ENCODE measurements at places on chromosomes 2 and 18. TPM values are rescaled to one million over a fixed set of nuclear protein-coding genes. Genes with fewer than 3 reads are reported as not detected.

TRIM43 gene
- 0.25 TPM for total RNA-seq

CHST9 gene
- not detected for total RNA-seq

UGT1A5 gene
- not detected for total RNA-seq

EIF2AK2 gene
- 30.8 TPM for total RNA-seq

TNFAIP6 gene
- total RNA-seq: not detected

SLC35F5 gene
- 39.6 TPM for total RNA-seq

GCG gene
- not detected for total RNA-seq

VRK2 gene
- 20.5 TPM for total RNA-seq

EHD3 gene
- 2.0 TPM for total RNA-seq

CTAGE1 gene
- not detected for total RNA-seq

RBKS gene
- total RNA-seq: 1.8 TPM

GRCh38 chr2:108573061-108573460 is 38.8 kb downstream of the LIMS1 start:
- no peak overlapping the region for H3K27ac ChIP-seq
- no peak for DNase-seq
- no peaks in the 10 kb centered on the region for H3K36me3 ChIP-seq

- peak overlapping the region; percentile 96 for H3K27ac ChIP-seq
- peaks cover 4% of the 10 kb centered on the region for H3K27me3 ChIP-seq
- no peak for DNase-seq
- peaks cover 29% of the 10 kb centered on the region for H3K4me1 ChIP-seq
- H3K36me3 ChIP-seq: peaks cover 4% of the 10 kb centered on the region
Measured at GRCh38 chr2:152176113-152176714, 651 bp upstream of the STAM2 start.

- peak overlapping the region; percentile 90 for H3K4me3 ChIP-seq
- H3K4me1 ChIP-seq: peaks cover 29% of the 10 kb centered on the region
- DNase-seq: no peak
- H3K27ac ChIP-seq: peak overlapping the region; percentile 94
Measured at GRCh38 chr2:238290091-238290509, 1.7 kb upstream of the PER2 start.

- H3K27ac ChIP-seq: no peak overlapping the region
- no peak for DNase-seq
- no peak overlapping the region for H3K4me3 ChIP-seq
- no peaks in the 10 kb centered on the region for H3K4me1 ChIP-seq
- H3K36me3 ChIP-seq: no peaks in the 10 kb centered on the region
Measured at GRCh38 chr18:68791801-68792200, 6.1 kb upstream of the CCDC102B start.

- peaks cover 6% of the 10 kb centered on the region for H3K4me1 ChIP-seq
- H3K27me3 ChIP-seq: peaks cover 13% of the 10 kb centered on the region
- H3K27ac ChIP-seq: no peak overlapping the region
- H3K36me3 ChIP-seq: no peaks in the 10 kb centered on the region
- no peak overlapping the region for H3K4me3 ChIP-seq
Measured at GRCh38 chr2:37838541-37839167, 86.4 kb upstream of the RMDN2 start.

DNA sequence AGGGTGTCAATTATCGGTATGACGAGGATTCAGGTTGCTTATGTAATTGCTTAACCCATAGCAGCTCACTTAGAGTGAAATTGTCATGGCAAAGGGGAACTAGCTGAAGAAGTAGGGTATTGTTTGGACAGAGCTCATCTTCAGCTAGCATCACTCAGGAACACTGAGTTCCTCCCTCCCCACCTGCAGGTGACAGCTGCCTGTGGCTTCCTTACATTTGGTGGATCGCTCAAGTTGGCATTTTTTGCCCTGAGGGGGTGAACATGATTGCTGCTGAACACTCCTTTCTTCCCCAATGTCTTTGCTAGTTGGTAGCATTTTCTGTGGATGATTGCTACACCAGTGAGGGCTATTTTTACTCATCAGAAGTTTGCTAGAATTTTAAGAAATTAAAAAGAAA is 86.7 kb upstream of the THUMPD2 start:
- H3K4me3 ChIP-seq: no peak overlapping the region
- DNase-seq: no peak
- H3K27ac ChIP-seq: no peak overlapping the region
- no peaks in the 10 kb centered on the region for H3K36me3 ChIP-seq
- H3K27me3 ChIP-seq: no peaks in the 10 kb centered on the region

- H3K27ac ChIP-seq: no peak overlapping the region
- no peak for DNase-seq
- H3K4me3 ChIP-seq: no peak overlapping the region
Measured at GRCh38 chr2:235460548-235461047, 33.2 kb upstream of the AGAP1 start.

DNA sequence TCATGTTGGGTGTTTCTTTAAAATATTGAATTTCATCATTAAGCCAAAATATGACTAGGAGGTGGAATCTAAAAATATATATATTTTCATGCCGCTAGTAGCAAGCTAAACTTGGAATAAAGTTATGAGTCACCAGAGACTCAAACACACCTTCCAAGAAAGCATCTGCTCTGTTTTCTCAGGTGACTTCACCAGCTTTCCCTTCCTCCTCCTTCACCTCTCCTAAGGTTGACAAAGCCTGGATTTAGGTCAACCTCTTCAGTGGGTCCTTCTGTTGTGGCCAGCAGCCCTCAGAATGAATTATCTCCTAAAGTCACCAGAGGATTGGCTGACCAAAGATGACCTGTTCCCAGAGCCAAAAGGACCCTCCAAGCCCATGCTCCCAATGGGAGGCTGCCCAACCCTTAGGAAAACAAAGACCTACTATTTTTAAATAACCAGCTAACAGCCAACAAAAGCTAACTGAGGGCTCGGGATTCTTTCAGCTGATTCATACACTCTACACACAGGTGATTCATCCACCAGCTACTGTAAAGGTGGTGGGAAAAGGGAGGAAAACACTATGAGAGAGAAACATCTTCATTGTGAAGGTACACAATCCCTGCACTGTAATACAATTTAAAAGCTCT is 113.9 kb downstream of the MYO5B start:
- H3K36me3 ChIP-seq: no peaks in the 10 kb centered on the region
- no peak overlapping the region for H3K27ac ChIP-seq

DNA sequence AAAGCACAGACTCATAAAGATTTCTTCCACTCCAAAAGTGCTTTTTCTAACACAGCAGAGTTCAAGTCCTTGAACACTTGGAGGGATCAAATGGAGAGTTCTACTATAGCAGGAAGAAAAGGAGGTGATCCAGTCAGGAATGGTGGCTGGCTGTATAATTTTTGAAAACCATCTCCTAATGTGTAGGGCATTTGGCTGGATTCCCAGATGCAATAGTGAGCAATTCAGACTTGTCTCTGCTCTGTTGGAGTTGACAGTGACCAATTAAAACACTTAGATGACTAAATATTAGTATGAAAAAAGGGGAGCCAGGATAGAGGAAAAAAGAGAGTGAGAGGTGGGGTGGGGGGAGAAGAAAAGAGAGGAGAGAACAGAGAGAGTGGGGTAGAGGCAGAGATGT is 5.3 kb upstream of the G6PC2 start:
- DNase-seq: no peak
- H3K4me3 ChIP-seq: no peak overlapping the region
- H3K36me3 ChIP-seq: no peaks in the 10 kb centered on the region
- no peak overlapping the region for H3K27ac ChIP-seq

GRCh38 chr2:135182601-135183000 is 130.5 kb downstream of the RAB3GAP1 start:
- no peaks in the 10 kb centered on the region for H3K27me3 ChIP-seq
- H3K36me3 ChIP-seq: peaks cover 2% of the 10 kb centered on the region
- no peak for DNase-seq
- no peak overlapping the region for H3K27ac ChIP-seq

GRCh38 chr2:68993660-68994059 is 19.2 kb downstream of the GKN1 start:
- no peak overlapping the region for H3K4me3 ChIP-seq
- no peaks in the 10 kb centered on the region for H3K36me3 ChIP-seq
- no peak for DNase-seq

DNA sequence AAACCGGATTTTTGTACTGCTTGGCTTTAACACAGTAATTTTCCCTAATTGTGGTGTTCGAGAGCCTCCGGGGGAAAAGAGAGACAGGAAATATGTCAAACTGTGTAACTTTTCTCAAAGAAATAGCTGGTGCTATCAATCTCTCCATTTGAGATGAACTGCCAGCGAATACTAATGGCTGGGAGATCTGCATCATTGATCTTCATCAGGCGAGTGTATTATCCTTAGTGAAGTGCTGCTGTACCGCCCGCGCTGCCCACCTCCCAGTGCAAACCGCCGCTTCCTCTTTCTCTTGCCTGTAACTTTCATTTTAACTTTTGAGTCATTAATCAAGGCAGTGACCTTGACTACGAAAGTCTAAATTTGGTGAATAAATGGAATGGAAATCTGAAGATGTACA is 246.1 kb upstream of the ST6GAL2 start:
- H3K4me1 ChIP-seq: no peaks in the 10 kb centered on the region
- no peak overlapping the region for H3K27ac ChIP-seq
- no peak for DNase-seq
- H3K4me3 ChIP-seq: no peak overlapping the region
- no peaks in the 10 kb centered on the region for H3K36me3 ChIP-seq

- no peak overlapping the region for H3K27ac ChIP-seq
- no peak overlapping the region for H3K4me3 ChIP-seq
- H3K27me3 ChIP-seq: no peaks in the 10 kb centered on the region
- no peak for DNase-seq
Measured at GRCh38 chr2:122737429-122738077, 982.1 kb downstream of the TSN start.

- no peak for DNase-seq
- H3K27me3 ChIP-seq: no peaks in the 10 kb centered on the region
- peaks cover 6% of the 10 kb centered on the region for H3K36me3 ChIP-seq
- H3K27ac ChIP-seq: no peak overlapping the region
Measured at GRCh38 chr2:134348760-134349159, 94.9 kb downstream of the MGAT5 start.

DNA sequence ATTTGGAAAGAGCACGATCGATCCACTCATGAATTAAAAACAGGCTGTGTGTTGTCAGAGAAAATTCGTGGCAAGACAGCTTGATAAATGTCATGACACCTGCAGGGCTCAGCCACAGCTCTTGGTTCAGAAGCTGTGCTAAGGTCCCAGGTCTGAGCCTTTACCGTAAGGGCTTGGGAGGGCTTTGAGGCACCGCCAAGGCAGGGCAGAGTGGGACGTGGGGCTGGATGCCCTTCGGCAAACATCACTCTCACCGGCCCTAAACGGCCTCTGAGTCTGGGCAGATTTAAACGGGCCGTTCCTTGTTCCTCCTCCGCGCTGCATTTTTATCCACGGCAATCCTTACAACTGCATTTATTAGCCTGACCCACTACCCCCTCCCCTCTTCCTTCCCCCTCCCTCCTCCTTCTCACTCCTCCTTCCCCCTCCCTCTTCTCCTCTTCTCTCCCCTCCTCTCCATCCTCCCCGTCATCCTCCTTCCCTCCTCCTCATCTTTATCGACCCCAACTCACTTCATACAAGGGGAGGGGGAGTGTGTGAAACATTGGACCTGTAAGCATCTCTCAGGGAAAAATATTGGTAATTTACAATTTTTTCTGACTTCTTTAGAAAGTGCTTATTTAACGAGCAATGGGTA is 33.9 kb downstream of the MBP start:
- H3K27me3 ChIP-seq: no peaks in the 10 kb centered on the region
- H3K4me3 ChIP-seq: no peak overlapping the region
- H3K36me3 ChIP-seq: peaks cover 73% of the 10 kb centered on the region
- H3K4me1 ChIP-seq: peaks cover 83% of the 10 kb centered on the region
- DNase-seq: no peak
- peak overlapping the region; percentile 82 for H3K27ac ChIP-seq

DNA sequence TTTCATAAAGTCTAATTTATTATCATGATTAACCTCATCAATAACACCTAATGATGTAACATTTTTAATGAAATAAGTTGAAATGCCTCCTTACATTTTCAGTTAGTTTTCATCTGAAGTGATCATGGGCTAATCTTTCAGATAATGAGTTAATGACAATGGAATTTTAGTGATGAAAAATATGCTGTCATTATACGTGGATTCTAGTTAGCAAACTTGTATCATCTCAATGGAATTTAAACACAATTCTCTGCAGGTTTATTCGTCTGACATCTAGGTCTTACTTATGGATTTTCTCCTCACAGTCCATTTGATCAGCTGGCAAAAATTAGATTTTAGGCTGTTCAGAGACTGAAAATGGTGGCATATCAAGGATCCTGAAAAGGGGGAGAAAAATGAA is 885.0 kb downstream of the SLC4A3 start:
- no peak overlapping the region for H3K27ac ChIP-seq
- no peaks in the 10 kb centered on the region for H3K27me3 ChIP-seq
- H3K36me3 ChIP-seq: no peaks in the 10 kb centered on the region
- no peak overlapping the region for H3K4me3 ChIP-seq

DNA sequence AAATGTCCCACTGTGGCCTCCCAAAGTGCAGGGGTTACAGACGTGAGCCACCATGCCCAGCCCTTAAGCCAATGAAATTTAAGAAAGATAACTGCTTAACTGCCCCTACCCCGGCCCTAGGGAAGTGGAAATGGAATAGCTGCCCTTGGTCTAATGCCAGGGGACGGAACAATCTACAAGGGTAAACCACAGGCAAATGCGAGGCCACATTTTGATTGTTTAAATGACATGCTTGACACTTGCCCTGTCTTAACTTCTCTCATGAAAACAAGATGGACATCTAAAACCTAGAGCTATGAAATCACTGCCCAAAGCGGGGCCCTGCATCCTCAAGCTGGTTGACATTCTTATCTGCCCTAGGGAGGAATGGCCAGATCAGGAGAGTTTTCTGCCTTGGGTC is 5.5 kb upstream of the ITSN2 start:
- H3K27me3 ChIP-seq: peaks cover 2% of the 10 kb centered on the region
- no peaks in the 10 kb centered on the region for H3K36me3 ChIP-seq
- no peak for DNase-seq
- no peak overlapping the region for H3K27ac ChIP-seq
- H3K4me3 ChIP-seq: no peak overlapping the region

DNA sequence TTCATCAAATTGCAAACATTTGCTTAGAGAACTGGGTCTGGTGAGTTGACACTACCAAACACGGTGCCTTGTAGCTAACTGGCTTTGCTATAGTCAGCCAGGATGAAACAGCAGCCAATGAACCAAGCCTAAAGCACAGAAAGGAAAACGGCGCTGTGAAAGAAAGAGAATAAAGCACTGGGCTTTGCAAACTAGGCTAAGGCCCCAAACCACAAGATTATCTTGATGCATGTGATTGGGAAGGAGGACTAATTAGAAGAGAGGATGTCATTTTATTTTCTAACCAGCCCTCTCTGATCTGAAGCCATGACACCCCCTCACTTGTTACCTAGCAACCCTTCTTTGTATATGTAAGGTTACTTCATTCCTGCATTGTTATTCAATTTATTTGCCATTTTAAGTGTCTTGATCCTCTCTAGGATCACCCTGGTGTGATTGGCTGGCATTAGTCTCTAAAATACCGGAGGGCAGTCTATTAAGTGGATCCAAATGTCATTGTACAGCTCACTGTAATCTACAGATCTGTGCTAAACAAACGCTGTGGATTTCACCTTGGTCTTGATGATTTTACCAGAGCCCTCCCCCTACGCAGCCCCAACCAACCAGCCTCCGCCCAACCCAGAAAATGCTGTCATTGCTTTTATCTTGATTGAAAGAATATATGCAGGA is 395.4 kb upstream of the ACVR2A start:
- H3K36me3 ChIP-seq: no peaks in the 10 kb centered on the region
- DNase-seq: peak; percentile 34
- H3K4me3 ChIP-seq: no peak overlapping the region
- peak overlapping the region; percentile 68 for H3K27ac ChIP-seq
- H3K4me1 ChIP-seq: peaks cover 19% of the 10 kb centered on the region

Data from activated T-helper 2 cell treated with anti-CD3 and anti-CD28 coated beads, Interferon-gamma antibody, Interleukin-2, Interleukin-4, amounts not matched to agents 10 μg/mL and 5 μg/mL and 100 μg/mL, durations not matched to agents 14 hours and 24 hours and 36 hours (primary cell).